Cardiac septum (tissue), 1 donor: ENCODE measurements at places on chromosomes 1 and 21.
A peak's percentile ranks its signal among the peaks of the same experiment; 100 is the strongest.

GRCh38 chr1:18481190-18481920, 625 bp downstream of the KLHDC7A start:
- peak; percentile 43 for DNase-seq

DNA sequence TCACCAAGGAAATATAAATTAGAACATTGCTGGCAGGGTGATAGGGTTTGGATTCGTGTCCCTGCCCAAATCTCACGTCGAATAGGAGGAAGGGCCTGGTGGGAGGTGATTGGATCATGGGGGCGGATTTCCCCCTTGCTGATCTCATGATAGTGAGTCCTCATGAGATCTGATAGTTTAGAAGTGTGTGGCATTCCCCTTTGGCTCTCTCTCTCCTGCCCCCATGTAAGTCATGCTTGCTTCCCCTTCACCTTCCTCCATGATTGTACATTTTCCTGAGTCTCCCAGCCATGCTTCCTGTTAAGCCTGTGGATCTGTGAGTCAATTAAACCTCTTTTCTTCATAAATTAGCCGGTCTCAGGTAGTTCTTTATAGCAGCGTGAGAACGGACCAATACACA, 60.6 kb downstream of the VPS26C start:
- no peak for DNase-seq

GRCh38 chr1:219121679-219122078, 52.0 kb upstream of the LYPLAL1 start:
- DNase-seq = no peak

- DNase-seq = no peak
Measured at GRCh38 chr1:152244576-152245273, 20.7 kb upstream of the HRNR start.

- DNase-seq = no peak
Measured at GRCh38 chr1:213041443-213041842, 9.6 kb upstream of the RPS6KC1 start.

- DNase-seq = no peak
Measured at GRCh38 chr1:203799157-203799556, 3.7 kb downstream of the ZBED6 start.

DNA sequence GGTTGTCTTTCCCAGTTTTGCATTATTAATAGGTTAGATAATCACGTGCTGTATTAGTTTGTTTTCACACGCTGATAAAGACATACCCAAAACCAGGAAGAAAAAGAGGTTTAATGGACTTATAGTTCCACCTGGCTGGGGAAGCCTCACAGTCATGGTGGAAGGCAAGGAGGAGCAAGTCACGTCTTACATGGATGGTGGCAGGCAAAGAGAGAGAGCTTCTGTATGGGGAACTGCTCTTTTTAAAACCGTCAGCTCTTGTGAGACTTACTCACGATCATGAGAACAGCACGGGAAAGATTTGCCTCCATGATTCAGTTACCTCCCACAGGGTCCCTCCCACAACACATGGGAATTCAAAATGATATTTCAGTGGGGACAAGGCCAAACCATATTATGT, 2.3 kb upstream of the VCAM1 start:
- no peak for DNase-seq

GRCh38 chr1:54378157-54378873, 27.9 kb downstream of the SSBP3 start:
- DNase-seq = no peak

- no peak for DNase-seq
Measured at GRCh38 chr21:14592296-14593000, 46.3 kb upstream of the SAMSN1 start.

GRCh38 chr1:29258976-29259801, 22.9 kb downstream of the PTPRU start:
- DNase-seq = peak; percentile 72

DNA sequence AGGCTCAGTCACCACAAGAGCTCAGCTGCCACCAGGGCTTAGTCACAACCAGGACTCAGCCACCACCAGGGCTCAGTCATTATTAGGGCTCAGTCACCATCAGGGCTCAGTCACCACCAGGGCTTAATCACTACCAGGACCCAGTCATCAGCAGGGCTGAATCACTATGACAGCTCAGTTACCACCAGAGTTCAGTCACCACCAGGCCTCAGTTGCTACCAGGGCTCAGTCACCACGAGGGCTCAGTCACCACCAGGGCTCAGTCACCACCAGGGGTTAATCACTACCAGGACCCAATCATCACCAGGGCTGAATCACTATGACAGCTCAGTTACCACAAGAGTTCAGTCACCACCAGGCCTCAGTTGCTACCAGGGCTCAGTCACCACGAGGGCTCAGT, 196.2 kb downstream of the NPHP4 start:
- DNase-seq = no peak

DNA sequence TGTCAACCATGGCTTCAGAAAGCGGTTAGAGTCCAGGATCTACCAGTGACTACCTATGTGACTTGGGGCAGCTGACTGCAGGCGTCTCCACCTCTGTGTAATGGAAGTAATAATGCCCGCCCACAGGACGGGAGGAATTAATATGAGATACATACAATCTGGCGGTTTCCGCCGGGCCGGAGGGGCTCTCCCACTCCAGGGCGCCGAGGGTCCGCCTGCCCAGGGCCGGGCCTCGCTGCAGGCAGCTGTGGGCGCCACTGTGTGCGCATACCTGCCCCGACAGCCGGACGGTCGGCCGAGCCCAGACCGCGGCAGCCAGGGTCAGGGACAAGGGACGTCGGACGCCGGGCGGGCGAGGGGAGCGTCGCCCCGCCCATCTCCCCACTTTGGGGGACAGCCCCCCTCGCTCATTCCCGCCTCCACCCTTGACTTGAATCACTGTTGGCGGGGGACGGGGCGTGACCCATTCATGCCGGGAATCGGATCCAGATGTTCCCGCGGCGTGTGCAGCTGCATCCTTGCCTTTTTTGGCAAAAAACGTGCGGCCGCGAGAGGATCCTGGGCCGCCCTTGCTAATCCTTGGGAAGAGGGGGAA, 6.0 kb upstream of the SF3A3 start:
- DNase-seq = peak; percentile 79

GRCh38 chr1:3469104-3469848, 14.8 kb downstream of the ARHGEF16 start:
- DNase-seq = no peak

DNA sequence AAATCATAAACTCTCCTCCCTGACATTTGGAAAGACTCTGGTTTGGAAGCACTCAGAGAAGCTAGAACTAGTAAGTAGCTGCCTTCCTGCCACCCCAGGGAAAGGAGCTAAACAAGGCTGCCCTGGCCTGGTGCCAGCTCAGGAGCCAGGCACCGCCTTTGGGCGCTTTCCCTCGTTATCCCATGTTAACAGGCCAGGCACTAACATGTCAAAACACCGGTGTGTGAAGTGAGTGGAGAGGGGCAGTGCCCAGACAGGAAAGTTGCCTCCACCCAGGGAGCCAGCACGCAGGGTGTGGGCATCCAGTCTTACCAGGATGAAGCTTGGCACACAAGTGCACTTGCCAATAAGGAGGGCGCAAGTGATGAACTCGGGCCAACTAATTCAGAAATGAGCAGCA, 346.8 kb downstream of the RRAGC start:
- DNase-seq = no peak

DNA sequence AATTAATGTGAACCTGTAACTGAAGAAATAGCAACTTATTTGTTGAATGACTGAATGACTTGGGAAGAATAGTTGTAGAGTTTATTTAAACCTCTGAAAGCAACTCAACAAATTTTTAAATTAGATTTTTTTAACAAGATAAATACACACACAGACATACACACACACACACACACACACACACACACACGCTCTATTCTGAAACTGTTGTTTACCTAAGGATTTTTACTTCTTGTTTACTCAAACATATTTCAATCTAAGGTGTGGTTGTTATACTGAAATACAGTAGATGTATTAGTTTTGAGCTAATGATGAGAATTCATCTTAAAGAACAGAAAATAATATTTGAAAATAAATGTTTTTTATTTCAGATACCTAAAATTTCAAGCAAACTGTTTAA, 11.5 kb downstream of the ACADM start:
- no peak for DNase-seq

DNA sequence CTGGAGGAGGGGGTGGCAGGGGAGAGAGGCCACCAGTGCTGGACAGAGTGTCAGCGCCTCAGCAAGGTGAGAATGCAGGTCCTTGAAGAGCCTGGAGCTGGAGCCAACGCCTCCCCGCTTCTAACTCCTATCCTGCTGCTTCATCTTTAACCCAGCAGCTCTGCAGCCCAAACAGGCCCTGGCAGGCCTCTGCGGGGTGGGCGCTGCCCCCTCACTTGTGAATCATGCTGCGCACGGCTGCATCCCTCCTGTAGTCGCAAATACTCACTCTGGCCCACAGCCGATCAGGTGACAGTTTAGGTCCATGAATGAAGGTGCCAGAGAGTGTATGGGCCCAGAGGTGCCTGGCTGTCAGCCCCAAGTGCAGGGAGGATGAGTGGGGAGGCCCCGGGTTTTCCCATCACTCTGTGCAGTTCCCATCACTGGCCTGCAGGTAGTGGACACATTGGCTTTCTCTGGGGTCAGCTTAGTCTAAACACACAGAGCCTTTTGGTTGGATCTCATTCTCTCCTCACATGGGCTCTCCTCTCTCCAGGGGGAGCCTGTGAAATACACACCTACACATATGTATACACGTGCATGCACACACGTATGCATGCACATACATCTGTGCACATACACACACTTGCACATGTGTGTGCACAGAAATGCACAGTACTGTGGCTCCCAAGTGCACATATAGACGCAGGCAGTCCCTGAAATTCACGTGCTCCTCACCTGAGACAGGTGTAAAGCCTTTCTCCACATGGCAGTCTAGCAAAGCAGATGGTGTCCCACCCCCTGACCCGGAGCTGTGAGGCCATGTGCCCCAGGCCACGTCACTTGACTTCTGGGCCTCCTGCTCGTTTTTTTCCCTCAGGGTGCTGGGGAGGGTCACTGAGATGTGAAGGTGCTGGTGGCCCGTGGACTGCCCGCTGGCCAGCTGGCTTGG, 52.0 kb downstream of the TRIM11 start:
- no peak for DNase-seq

GRCh38 chr1:34905098-34905459, 24.4 kb downstream of the DLGAP3 start:
- no peak for DNase-seq

DNA sequence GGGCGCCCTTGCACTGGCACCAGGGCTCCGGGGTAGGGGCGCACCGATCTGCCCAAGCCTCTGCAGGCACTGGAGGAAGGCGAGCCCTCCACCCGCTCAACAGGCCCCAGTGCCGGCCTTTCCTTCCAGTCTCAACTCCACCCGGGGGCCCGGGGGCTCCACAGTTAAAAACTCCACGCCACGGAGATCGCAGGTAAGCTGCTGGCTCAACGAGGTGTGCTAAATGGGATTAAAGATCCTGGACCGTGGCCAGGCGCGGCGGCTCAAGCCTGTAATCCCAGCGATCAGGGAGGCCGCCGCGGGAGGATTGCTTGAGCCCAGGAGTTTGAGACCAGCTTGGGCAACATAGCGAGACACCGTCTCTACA, 536 bp downstream of the HSF2BP start:
- no peak for DNase-seq

- no peak for DNase-seq
Measured at GRCh38 chr21:38927776-38928175, 122.0 kb downstream of the ETS2 start.

GRCh38 chr1:32989160-32990050, 24.8 kb upstream of the RNF19B start:
- peak; percentile 93 for DNase-seq

DNA sequence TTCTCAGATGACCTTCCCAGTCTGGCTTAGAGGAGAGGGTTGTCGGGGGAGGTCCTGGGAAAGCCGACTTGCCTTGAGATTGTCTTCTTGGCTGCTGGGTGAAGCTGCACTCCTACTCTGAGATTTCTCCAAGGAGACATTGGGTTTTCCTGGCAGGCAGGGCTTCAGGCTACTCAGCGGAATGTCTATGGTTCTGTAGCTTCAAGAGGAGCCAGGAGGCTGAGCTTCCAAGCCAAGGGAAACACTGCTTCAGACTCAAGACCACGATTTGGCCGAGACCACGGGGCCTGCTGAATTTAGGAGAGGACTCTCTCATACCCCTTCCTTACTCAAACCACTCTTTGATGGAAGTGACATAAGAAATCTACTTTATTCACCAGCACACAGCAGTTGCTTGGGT, 67.8 kb downstream of the NTMT2 start:
- peak; percentile 77 for DNase-seq

- no peak for DNase-seq
Measured at GRCh38 chr1:78091215-78091813, 45.5 kb downstream of the GIPC2 start.

GRCh38 chr1:59016390-59016789, 232.5 kb upstream of the JUN start:
- DNase-seq = no peak

DNA sequence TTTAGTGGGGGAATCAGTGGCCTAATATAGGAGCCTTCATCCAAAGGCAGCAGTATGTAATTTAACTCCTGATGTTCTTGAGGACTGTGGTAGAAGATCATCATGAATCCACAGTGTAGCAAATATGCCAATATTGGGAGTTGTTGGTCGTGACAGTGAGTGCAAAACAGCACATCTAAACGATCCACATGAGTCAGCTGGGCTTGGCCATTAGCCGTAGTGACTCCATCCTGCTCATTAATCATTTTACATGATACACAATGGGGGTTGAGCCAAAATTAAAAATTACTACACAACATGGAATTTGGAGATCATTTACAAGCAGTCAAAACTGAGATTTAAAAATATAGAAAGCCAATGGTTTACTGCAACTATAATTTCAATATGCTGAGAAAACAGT, 653.9 kb upstream of the CAMK1G start:
- DNase-seq = no peak

DNA sequence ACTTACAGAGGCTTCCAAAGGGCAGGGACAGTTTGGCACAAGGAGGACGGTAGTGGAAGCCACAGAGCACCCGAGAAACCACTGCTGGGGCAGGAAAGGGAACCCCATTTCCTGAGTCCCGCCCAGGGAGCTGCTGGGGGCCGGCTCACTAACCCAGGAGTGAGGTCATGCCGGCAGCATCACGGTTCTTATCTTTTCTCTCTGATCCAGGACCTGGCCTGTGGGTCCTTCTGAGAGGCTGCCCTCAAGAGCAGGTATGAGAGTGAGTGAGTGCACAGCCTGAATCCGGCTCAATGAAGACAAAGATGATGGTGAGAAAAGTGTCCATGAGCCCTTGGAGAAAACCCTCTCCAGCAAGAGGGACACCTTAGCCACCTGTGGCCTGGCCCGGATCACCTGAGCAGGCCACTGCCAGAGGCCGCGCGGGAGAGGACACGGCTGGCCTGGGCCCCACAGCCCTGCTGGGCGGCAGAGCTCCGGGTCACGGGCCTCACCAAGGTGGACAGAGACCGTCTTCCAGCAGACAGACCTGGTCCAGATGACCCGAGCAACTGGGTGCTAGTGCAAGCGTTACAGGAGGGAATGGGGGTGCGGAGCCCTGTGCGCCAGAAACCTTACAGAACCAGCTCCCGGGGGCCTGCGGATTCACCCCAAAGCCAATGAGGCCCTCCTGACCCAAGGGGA, 94.9 kb downstream of the RIPK4 start:
- peak; percentile 55 for DNase-seq

- no peak for DNase-seq
Measured at GRCh38 chr1:71166178-71167173, 85.6 kb upstream of the ZRANB2 start.

- DNase-seq = no peak
Measured at GRCh38 chr21:15252431-15252830, 187.6 kb upstream of the NRIP1 start.
